ENCODE measurements at places on chromosomes 2 and 18.

GRCh38 chr2:43441195-43441594 lies 154.6 kb downstream of the THADA start:
- no peak for DNase-seq

DNA sequence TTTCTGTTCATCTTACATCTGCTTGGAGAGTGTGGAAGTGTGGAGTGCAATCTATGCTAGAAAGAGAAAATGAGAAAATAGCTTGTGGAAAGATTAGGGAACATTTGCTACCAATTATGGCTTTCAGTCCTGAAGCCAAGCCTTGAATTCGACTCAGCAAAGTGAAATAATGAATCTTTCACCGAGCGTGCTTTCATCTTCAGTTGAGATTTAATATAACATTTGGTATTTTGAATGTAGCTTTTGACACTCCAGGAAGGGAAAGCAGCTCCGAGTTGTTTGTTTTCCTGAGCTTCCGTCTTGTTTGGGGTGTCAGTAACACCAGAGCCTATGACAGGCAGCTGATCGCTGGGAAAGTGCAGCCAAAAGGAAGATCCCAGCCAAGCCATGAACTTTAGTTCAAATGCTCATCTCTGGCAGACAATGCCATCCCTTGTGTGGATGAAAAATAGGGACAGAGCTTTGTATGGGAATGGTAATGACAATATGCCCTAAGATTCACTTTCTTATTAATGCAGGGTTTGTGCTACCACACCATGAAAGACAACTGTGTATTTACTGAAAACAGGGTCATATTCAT lies 25.0 kb upstream of the PHLPP1 start:
- DNase-seq = no peak

GRCh38 chr2:200871151-200871550 lies 6.7 kb upstream of the CLK1 start:
- DNase-seq = no peak

- no peak for DNase-seq
Observed at GRCh38 chr2:36362291-36362690, 6.7 kb downstream of the CRIM1 start.

DNA sequence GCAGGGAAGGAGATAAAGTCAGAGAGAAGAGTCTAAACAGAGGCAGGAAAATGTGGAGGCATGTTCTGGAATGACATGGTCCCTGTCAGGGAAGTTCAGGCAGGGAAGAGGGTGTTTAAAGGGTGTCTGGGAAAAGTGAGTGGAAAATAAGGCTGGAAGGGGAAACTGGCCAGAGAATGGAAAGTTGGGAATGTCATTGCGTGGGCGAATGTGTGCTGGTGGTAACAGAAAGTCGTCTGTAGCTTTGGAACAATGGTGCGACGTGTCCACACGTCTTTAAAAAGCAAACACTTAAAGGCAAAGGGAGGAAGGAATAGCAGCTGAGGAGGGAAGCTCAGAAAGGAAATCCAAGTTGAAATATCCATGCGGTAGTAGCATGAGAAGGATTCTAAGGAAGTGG lies 469.5 kb upstream of the SALL3 start:
- DNase-seq = no peak

DNA sequence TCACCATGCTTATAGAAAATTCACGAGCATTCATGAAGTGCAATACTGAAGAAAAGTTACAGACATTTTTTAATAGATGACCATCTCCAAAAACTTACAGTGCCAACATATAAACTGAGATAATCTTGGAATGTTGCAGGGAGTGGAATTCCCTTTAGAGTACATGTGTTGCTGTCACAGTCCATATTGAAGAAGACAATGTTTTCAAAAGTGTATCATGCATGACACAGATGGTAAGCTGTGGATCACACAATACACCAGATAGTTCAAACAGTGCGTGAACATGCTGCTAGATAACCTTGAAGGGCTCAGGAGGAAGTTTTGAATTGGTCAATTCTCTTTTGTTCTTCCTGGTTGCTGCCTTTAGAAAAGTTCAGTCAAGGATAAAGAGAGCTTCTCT lies 1644.3 kb upstream of the NXPH2 start:
- no peak for DNase-seq

- DNase-seq = no peak
Observed at GRCh38 chr2:12854001-12854530, 137.3 kb downstream of the TRIB2 start.

- no peak for DNase-seq
Observed at GRCh38 chr2:74741629-74742028, 87.6 kb downstream of the SEMA4F start.

- no peak for DNase-seq
Observed at GRCh38 chr2:233433794-233434193, 79.5 kb downstream of the DGKD start.
